Activated CD4-positive, CD25-positive, alpha-beta regulatory T cell treated with anti-CD3 and anti-CD28 coated beads, Interleukin-2, amount 50 U/mL, for 24 hours (primary cell): ENCODE measurements at places on chromosomes 11 and 22.

DNA sequence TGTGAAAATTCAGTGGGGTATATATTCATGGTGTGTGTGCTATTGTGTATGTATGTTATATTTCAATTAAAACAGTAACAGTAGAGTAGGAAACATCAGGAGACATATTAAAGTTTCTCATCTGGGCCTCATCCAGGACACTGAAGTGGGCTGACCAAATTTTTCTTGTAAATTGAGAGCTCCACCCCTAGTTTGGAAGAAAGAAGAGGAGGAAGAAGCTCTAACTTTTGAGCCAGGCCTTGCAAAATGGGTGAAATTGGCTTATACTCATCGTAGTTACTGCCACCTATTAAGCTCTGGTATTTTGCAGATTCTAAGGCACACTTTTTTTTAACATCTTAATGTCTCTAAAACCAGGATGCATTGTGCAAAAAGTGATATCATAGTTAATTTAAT lies 33.7 kb downstream of the TSPAN18 start:
- no peak for ATAC-seq

- ATAC-seq: no peak
Observed at GRCh38 chr11:103961010-103961409, 75.4 kb upstream of the DDI1 start.

GRCh38 chr22:28002181-28002700 lies 83.2 kb upstream of the PITPNB start:
- ATAC-seq: no peak

DNA sequence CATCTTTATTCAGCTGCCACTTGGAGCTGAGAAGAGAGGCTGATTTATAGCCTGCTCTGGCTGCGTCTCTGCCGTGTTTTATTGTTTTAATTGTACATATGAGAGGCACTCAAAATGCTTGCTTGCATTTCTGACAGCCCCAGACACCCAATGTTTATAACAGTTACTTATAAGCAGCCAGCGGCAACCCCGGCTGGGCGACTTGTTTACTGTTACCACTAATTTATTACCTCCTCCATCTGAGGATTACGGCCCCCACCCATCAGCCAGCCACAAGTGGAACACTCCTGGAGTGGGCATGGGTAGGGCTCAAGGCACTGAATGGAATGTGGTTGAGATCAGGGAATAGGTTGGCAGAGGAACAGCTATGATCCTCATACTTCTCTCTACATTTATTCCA lies 61.2 kb downstream of the CLPB start:
- ATAC-seq: no peak

DNA sequence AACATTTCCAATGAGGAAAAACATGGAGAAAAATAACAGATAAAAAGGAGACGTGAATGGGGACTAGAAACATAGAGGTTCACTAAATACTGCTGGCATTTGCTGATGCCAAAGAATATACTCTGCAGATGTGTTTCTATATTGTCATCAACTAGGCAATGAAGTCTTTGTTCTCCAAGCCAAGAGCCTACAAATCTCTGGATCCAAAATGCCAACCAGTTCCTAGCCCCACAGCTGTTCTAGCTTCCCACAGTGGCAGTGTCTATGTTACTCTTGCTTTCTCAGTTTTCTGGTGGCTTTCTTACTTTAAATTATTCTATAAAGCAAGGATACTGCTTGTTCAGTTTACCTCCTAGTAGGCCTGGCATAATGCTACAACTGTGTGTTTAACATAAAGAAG lies 977.9 kb upstream of the CCDC90B start:
- no peak for ATAC-seq
